MCF 10A (cell line): ENCODE measurements at places on chromosomes 12 and 14. TPM values are rescaled to one million over a fixed set of nuclear protein-coding genes. Genes with fewer than 3 reads are reported as not detected.

- no peaks in the 10 kb centered on the region for H3K27me3 ChIP-seq
- no peaks in the 10 kb centered on the region for H3K36me3 ChIP-seq
- no peak overlapping the region for H3K4me3 ChIP-seq
- no peak overlapping the region for H3K27ac ChIP-seq
These were observed 76.7 kb downstream of the TMEM121 start for GRCh38 chr14:105602799-105603793.

ACOT6 gene
- total RNA-seq = not detected in 2 replicates

DDX47 gene
- total RNA-seq = 47.0 and 47.7 TPM in 2 replicates

BMAL2 gene
- 18.0 and 20.0 TPM in 2 replicates for total RNA-seq
